Globus pallidus (tissue), 1 donor: ENCODE measurements at places on chromosomes 11 and 22.
A peak's percentile ranks its signal among the peaks of the same experiment; 100 is the strongest.

- DNase-seq: no peak
Observed at GRCh38 chr22:31151872-31152271, 8.1 kb upstream of the RNF185 start.

- DNase-seq: no peak
Observed at GRCh38 chr11:60816590-60817157, 25.2 kb upstream of the CCDC86 start.

DNA sequence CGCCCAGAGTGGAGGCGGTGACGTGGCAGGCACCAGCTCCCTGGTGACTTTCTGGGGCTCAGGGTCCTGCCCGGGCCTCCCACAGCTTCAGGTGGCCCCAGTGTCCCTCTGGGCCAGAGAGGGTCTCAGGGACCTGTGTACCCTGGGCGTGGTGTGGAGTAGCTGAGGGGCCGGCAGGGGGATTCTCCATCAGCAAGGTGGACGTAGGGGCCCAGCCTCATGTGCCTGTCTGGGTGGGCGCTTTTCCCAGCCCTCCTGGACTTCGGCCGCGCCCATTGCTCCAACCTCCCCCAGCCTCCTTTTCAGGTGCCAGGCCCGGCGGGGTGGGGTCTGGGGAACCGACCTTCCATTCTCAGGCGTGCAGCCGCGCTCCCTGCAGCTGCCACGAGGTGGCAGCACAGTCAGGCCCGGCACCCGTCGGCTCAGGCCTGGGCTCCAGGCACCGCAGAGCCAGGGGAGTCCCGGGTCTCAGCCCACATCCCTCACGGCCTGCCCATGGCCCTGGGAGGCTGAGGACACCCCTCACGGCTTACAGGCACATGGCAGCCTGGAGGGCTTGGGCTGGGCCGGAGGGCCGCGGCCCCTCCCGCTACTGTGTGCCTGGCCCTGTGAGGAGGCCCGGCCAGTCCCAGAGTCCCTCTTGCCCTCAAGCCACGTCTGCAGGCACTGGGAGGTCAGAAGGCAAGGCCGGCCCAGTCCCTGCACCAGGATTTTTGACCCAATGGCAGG lies 19.9 kb upstream of the MUC5B start:
- peak; percentile 18 for DNase-seq

- no peak for DNase-seq
Observed at GRCh38 chr11:128521682-128522054, 65.7 kb downstream of the ETS1 start.

- no peak for DNase-seq
Observed at GRCh38 chr11:93370260-93370659, 39.7 kb downstream of the DEUP1 start.

- no peak for DNase-seq
Observed at GRCh38 chr22:46824344-46824909, 62.0 kb downstream of the TBC1D22A start.

DNA sequence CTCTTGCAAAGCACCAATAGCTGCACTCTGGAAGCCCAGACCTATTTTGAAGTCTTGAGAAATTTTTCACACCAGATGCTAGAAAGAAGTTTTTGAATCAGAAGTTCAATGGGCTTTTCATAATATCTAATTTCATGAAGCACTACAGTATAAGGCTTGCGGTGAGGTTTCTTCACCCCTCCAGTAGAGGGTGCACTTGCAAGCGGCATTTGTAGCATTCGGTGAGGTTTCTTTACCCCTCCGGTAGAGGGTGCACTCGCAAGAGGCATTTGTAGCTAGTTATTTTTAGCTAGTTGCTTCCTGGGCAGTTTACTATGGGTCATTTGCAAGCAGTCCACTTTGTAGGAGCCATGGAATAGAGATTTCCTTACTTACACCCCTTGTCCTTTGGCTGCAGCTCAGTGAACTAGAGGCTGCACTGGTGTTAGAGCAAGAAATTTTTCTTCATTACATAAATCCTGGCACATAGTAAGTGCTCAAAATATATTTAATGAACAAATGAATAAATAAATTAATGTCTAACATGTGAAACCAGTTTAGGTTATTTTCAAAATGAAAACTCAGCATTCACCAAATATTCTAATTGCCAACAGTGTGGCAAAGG lies 7.8 kb upstream of the NOX4 start:
- no peak for DNase-seq

DNA sequence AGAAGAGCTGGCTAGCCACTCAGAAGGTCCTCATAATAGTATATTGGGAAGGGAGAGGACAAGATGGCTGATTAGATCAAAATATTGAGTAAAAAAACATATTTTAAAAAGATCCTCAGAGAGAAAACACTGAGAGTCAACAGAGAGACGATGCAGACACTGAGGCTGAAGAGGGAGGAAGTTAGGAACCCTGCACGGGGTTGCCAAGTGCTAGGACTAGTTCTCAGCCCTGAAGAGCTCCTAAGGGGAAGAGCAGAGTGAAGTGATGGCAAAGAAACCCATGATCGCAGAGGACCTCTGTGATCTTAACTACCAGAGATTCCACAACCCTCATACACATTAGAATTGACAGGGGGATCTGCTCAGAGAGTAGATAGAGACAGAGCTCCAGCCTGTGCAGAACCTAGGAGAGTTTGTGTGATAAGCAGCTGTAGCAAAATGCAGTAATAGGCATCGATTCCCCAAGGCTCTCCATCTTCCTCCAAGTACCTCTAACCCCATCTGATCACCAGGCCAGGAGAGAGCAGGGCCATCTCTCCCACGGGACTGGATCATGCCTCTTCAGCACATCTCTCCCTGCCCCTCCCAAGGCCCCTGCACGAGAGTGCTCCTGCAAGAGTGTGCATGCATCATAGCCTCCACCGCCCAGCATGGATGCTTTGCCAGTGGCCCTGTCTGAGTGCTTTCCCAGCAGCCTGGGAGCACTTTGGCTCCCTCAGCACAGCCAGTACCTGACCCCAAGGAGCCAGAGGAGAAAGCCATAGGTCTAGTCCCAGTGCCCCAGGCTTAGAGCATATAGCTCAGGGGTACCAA lies 41.2 kb upstream of the ARL14EP start:
- DNase-seq: no peak

DNA sequence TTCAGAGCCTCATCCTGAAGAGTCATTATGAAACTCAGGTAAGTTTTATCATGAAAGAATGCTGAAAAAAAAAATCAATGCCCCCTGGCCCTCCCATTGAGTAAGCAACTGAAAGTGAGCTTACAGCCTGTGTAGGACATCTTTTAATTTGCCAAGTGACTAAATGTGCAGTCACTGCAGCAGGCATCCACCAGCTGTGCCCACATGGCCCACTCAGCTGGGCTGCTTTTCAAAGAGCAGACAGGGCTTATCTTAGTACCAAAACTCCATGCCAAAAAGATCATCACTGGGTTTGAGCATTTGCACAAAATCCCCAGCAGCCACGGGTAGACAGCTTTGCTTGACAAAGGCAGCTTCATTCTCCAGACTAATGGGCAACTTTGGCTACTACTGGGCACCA lies 709.7 kb downstream of the NTM start:
- DNase-seq: no peak

- no peak for DNase-seq
Observed at GRCh38 chr11:122363296-122363695, 247.3 kb upstream of the BLID start.

DNA sequence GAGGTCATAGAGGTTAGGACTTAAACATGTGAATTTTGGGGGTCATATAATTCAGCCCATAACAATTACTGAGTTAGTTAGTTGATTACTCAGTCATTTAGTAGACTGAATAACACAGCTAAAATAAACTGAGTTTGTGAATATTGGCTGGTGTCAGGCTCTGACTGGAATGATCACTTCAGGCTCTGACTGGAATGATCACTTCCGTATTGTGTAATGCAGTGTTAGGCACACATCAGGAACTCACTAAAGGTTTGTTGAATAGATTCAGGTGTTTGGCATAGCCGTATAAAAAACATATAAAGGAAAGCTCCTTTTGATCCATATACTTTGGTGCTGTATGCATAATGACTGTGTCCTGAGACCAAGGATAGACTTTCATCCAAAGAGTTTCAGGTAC lies 610.5 kb downstream of the INSC start:
- no peak for DNase-seq
